ENCODE measurements at places on chromosomes 5 and 9.

DNA sequence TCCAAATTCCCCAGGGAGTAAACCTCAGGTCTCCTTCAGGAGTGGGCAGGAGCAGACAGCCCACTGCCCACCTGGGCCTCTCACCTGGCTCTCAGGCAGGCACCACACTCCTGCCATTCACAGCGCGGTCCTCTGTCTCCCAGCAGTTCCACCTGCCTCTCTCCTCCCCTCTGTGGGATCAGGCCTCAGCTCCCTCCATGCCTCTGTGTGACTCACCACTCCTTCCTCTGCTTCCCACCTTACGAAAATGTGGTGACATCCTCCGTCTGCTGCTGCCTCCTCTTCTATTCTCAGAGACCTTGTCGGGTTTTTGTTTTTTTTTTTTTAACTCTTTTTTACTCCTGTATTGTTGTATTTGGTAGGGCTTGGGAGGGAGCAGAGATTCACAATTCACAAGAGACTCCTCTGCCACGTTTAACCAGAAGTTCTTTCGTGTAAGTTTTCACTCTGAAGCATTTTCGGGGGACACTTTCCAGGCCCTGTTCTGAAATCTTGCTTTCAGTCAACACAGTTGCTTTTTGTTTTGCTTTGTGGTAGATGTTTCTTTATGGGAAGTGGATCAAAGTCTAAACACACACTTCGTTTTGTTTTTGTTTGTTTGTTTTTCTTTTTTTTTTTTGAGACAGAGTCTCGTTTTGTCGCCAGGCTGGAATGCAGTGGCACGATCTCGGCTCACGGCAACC, 21.1 kb upstream of the CDKN2AIPNL start:
- no peak for DNase-seq

- no peak for DNase-seq
These were observed 143.0 kb downstream of the SMARCA2 start for GRCh38 chr9:2158111-2158610.

GRCh38 chr9:93010056-93010455, 48.4 kb upstream of the SUSD3 start:
- DNase-seq: no peak

DNA sequence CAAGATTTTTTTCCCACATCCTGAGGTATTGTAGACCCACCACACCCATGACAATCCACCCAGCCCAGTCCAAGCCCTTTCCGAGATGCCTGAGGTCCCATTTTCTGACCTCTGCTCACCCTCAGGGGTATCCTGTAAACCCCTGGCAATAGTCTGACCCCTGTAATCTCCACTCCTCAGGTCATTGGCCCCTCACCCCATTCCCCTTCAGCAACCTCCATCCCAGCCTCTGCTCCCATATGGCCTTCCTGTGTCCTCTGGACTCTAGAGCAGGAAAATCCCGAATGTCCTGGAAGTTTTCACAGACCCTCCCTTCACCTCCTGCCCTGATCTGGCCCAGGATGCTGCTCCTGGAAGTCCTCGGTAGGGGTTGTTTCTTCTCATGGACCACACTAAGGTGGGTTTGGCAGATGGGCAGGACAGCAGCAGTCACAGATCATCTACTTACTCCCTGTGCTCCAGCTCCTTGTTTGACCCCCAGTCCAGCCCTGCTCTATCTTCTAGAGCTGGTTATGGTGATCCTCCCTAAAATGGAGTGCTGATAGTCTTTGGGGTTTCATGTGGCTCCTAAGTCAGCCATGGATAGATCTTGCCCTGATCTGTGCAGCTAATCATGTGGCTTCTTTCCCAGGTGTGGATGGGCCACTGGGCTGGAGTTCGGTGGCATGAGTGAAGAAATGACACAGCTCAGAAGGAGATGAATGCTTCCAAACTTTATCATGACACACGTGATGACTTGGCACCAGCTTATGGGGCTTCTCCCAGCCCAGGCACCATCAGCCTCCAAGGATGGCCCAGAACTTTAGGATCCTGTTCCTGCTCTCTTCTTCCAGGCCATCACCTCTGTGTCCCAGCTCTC, 12.0 kb upstream of the ACSL6 start:
- no peak for DNase-seq
